ENCODE measurements at places on chromosomes 4 and X.
A peak's percentile ranks its signal among the peaks of the same experiment; 100 is the strongest.

- DNase-seq, result no peak
These were observed 645.9 kb downstream of the ANKRD50 start for GRCh38 chr4:124066595-124066994.

DNA sequence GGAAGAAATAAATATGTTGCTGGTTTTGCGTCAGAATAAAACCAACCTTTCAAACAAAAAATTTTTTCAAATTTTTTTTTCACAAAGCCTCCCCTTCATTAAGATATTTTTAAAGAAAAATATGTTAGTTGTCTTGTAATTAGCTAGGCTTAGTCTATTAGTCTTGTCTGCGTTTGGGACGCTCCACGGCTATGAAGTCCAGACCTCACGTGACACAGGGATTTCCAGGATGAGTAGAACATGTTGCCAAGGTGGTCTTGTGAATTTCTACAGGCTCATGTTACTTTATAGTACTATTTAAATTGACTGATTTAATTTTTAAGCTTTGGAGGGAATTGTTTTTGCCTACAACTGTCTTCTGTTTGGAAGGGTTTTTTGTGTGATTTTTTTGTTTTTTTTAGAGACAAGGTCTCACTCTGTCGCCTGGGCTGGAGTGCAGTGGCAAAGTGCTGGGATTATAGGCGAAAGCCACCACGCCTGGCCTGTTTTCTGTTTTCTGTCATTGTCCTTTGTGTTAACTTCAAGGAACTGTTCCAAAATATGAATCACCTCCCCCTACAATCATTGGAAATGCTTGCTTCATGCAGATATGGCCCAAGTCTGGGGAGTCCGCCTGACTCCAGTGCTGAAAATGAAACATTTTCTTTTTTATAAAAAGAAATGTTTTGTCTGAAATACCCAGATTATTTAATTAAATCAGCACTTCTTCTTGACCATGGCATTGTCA lies 26.2 kb downstream of the TMEM144 start:
- DNase-seq, result no peak

DNA sequence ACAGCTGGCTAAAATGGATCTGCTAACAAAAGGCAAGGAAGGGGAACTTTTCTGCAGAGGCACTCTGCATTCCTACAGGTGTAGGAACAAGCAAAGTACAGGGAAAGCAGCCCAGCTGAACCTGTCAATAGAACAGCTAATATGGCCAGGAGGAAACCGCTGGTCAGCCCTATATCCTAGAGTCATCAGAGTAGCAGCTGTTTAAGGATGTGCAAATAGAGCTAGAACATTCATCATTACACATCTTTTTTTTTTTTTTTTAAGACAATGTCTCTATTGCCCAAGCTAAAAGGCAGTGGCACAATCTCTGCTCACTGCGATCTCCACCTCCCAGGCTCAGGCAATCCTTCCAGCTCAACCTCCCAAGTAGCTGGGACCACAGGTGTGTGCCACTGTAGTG lies 163.0 kb downstream of the BTC start:
- no peak for DNase-seq

DNA sequence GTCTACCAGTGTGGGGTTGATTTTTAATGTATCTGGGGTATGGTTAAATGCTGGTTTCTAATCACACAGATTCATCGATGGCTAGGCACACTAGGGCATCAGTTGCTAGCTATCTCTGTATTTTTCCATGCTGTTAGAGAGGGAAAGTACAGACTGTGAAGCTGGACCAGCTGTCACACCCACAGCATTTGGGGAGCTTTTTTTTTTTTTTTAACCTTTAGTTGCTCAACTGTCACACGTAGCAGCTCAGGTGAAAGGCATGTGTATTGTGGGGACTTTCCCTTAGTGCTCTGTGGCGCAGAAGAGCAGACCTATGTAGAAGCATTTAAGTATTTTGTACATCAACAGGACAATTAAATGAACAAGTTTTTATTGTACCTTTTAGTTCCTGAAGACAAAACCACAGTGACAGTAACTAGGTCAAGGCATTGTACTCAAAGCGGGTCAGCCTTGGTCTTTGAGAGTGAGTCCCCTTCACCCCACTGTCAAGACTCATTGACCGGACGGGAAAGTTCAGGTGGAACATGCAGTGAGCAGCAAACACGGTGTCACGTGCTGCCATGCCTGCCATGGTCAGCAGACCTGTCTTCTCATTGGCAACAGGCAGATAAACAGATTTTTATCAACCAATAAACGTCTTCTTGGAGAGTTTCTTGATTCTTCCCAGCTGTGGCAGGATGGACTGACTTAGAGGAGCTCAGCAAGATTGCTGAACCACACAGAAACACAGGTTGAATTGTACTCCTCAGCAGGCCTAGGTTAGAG lies 65.3 kb downstream of the CASP3 start:
- DNase-seq, result no peak

- DNase-seq, result no peak
These were observed 543.2 kb upstream of the ATOH1 start for GRCh38 chr4:93285346-93285745.

- peak; percentile 32 for DNase-seq
These were observed 133.8 kb upstream of the EMCN start for GRCh38 chr4:100651499-100652175.

- DNase-seq, result no peak
These were observed 174.8 kb upstream of the CXCL13 start for GRCh38 chr4:77430847-77431246.

- DNase-seq, result no peak
These were observed 930.7 kb downstream of the CCSER1 start for GRCh38 chr4:91057871-91058270.

GRCh38 chr4:139492429-139492828 lies 38.5 kb downstream of the RAB33B start:
- no peak for DNase-seq

GRCh38 chr4:18007625-18008024 lies 13.9 kb downstream of the LCORL start:
- no peak for DNase-seq

- no peak for DNase-seq
These were observed 269.3 kb upstream of the ADGRL3 start for GRCh38 chr4:60930866-60931265.

GRCh38 chr4:94127707-94128328 lies 79.8 kb upstream of the SMARCAD1 start:
- DNase-seq, result no peak

- DNase-seq, result no peak
These were observed 951.7 kb upstream of the LCORL start for GRCh38 chr4:18973296-18973695.

DNA sequence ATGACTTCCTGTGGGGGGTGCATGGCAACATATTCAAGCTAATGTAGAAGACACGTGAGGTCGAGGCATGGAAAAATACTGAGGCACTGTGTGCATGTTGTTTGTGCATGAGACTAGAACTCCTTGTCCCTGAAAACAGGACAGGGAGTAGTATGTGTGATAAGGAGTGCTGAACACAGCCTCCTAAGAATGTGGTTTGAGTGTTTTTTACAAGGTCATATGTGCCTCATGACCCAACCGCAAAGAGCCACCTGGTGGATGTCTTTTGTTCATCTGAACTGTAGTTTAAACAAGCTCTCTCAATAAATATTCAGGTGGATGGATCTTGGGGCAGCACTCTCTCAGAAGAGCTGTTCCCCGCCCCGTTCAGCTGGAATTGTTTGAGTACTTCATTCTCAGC lies 226.6 kb downstream of the NLGN4X start:
- no peak for DNase-seq

DNA sequence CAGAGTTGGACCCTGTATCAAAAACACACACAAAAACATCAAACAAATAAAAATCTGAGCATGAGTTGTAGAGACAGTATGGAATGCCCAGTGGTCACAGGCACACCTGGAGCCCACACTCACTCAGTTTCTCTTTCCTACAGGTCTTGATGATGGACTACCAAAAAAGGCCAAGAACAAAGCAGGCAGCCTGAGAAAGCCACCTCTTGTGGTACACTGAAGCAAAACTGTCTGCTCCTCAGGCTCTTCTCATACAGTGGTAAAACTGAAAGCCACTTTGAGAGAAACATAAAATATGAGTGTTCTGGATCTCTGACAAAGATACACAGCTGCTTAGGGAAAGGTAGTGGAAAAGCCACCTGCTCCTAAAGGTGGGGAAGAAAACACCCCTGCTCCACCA lies 1206.9 kb downstream of the FSTL5 start:
- no peak for DNase-seq

DNA sequence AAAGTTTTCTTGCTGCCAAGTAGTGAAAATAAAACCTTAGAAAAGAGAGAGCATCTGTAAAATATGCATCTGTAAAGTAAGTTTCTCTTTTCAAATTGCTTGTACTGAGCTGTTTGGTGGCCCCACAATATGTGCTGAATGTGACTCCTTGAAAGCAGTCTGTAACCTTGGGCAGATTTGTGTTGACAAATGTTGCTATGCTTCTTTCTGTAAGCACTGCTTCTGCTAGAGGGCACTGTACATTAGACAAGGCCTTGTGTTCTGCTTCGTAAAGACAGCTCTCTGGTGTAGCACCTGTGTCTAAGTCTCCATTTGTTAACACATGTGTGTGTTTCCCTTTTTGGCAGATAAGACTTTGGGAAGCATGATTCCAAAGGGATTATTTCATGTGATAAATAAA lies 56.6 kb upstream of the NRK start:
- DNase-seq, result no peak

DNA sequence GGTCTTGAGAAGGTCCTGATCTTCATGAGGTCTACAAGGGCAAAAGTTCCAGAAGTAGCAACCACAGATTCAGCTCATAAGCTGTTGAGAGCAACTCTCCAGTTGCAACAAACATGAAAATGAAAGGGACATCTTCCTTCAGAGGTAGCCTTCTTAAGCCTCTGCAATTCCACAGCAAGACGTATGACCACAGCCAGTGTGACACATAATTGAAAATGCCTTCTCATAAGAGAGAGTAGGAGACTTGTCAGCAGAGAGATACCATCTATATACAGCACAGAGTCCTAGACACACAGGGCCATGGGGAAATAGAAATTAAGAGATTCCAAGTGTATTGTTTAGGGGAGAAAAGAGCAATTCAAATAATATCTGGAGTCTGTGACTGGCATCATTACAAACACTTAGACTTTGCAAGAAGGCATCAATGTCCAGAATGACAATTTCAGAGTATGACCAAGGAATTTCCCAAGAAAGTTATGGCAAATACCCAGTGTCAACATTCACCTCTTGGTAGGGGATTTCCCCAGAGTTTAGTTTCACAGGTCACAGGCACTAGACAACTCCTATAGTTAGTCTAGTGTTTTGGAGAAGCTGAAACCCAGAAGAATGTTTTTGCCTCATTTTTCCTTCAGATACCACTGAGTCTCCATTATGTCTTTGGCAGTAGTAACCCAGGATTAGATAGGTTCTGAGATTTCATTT lies 340.3 kb downstream of the ZNF674 start:
- DNase-seq, result no peak

DNA sequence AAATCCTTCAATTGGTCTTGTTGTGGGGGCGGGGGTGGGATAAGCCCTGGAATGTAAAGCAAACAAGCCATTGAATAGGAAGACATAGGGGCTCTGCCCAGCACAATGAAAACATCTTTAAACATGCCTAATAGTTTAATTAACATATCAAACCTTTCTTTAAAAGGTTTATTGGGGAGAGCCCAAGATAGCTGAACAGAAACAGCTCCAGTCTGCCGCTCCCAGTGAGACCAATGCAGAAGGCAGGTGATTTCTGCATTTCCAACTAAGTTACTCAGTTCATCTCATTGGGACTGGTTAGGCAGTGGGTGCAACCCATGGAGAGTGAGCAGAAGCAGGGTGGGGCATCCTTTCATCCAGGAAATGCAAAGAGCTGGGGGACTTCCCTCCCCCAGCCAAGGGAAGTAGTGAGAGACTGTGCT lies 327.2 kb upstream of the CNKSR2 start:
- DNase-seq, result no peak

GRCh38 chrX:72304877-72305276 lies 837 bp downstream of the CITED1 start:
- DNase-seq, result no peak

GRCh38 chr4:132334081-132334480 lies 815.0 kb upstream of the PCDH10 start:
- no peak for DNase-seq

DNA sequence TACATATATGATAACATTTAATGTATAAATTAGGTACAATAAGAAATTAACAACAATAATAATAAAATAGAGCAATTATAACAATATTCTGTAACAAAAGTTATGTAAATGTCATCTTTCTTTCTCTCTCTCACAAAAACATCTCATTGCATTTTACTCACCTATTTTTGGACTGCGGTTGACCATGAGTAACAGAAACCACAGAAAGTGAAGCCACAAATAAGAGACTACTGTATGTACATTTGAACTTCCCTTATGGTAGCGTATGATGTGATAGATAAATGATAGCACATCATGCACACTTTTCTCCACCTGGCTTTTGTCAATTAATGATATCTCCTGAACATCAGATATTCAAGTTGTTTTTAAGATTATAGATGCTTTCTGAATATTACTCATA lies 80.5 kb downstream of the HNRNPD start:
- DNase-seq, result no peak

GRCh38 chr4:20289782-20290181 lies 38.1 kb downstream of the SLIT2 start:
- no peak for DNase-seq

GRCh38 chr4:87117051-87117731 lies 103.2 kb downstream of the KLHL8 start:
- DNase-seq, result no peak

DNA sequence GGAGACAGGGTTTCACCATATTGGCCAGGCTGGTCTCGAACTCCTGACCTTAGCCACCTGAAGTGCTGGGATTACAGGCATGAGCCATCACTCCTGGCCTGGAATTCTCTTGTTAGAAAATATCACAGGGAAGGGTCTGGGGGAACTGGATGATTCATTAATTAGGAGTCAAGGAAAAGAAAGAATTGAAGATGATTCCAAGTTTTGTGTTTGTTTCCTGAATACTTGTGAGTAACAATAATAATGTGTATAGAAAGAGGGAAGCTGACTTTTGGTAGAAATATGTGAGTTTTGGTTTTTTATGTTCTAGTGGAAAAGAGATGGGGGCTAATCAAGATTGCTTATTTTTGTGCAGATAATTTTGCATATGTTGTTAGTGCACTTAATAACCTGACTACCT lies 77.3 kb upstream of the CLNK start:
- no peak for DNase-seq

DNA sequence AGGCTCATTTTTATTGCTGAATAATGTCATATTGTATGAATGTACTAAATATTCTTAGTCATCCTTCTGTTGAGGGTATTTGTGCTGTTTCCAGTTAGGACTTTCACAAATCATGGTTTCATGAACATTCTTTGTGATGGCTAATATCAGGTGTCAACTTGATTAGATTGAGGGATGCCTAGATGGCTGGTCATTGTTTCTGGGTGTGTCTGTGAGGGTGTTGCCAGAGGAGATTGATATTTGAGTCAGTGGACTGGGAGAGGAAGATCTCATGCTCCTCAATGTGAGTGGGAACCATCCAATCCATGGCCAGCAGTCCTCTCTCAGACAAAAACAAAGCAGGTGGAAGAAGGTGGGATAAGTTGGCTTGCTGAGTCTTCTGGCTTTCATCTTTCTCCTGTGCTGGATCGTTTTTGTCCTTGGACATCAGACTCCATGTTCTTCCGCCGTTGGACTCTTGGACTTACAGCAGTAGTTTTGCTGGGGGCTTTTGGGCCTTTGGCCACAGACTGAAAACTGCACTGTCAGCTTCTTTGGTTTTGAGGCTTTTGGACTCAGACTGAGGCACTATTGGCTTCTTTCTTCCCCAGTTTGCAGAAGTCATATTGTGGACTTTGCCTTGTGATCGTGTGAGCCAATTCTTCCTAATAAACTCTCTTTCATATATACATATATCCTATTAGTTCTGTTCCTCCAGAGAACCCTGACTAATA lies 11.9 kb upstream of the HS3ST1 start:
- DNase-seq, result no peak

- DNase-seq, result no peak
These were observed 23.3 kb upstream of the TMSB4X start for GRCh38 chrX:12951595-12951975.
